ENCODE measurements at places on chromosomes 2 and 18.

DNA sequence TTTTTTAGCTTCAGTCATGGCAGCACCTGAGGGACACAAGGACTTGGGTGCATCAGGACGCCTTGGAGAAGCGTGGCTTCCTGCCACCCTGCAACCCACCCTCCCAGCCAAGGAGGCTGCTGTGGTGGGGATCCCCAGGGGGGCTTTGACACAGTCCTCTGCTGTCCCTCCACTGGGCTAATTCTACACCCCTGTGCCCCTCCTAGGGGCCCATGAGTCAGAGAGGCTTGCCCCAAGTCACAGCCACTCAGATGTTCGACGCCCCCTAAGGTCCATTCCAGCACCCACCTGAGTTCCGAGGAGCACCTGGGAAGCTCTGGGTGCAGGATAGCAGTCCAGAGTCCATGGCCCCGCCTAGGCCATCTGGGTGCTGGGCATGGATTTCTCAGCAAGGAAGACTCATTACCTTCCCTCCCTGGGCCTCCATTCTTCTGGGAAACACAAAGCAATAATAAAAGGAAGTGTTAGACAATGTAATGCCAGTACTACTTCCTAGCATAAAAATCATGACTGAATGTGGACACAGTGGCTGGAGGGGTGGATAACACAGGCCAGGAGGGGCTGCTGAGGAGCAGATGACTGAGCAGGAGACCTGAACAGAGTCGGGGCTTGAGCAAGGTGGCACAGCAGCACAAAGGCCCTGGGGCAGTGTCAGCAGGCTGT lies 3.7 kb downstream of the ALPG start:
- DNase-seq, result no peak

- no peak for DNase-seq
Measured at GRCh38 chr2:181464966-181465365, 7.8 kb downstream of the ITGA4 start.

DNA sequence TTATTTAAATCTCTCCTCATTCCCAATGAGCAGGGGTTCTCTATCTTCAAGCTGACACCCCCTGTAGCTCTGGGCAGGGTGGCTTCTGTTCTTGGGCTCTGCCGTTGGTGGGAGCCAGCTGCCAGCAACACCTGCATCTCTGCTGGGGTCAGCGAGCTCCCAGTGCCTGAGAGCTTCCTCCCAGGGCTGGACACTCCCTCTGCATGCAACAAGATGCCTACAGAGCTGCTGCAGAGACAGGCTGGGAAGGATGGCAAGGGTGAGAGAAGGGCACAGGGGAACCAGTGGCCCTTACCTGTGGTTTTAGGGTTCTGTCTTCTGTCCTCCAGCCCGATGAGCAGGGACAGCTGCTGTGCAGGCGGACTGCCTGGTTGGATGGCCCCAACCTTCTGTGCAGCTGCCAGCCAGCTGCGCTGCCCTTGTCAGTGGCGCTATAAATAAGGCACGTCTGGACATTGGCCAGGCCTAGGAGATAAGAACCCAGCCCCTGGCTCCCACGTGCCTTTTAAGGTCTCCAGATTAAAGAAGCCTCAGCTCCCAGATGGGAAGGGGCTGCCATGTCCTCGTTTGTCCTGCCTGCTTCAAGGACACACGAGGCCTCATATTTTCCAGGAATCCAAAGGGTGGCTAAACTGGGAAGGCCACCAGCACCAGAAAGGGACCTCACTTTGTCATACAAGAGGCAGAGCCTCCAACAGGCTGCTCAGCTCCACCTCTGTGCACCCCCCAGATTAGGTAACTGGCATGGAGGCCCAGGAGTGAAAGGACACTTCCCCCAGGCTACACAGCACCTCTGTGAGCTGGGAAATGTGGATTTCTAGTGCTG lies 39.5 kb upstream of the FHL2 start:
- DNase-seq, result no peak

GRCh38 chr2:210363876-210364275 lies 48.9 kb upstream of the MYL1 start:
- DNase-seq, result no peak

DNA sequence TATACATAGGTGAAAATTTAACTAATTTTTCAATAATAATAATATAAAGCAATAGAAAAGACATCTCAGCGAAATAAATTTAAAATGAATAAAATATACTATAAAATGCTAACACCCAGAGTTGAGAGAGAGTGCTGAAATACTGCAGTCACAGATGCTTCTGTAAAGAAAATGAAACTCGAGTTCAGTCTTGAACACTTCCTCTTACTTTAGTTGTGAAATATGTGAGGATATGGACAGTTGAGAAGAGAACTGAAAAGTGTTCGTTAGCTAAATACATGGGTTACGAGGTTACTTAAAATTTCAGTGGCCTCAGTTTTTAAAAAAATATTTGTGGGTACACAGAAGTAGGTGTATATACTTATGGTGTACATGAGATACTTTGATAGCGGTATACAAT lies 106.8 kb downstream of the DNAH7 start:
- no peak for DNase-seq
